ENCODE measurements at places on chromosomes 16 and 17.

DNA sequence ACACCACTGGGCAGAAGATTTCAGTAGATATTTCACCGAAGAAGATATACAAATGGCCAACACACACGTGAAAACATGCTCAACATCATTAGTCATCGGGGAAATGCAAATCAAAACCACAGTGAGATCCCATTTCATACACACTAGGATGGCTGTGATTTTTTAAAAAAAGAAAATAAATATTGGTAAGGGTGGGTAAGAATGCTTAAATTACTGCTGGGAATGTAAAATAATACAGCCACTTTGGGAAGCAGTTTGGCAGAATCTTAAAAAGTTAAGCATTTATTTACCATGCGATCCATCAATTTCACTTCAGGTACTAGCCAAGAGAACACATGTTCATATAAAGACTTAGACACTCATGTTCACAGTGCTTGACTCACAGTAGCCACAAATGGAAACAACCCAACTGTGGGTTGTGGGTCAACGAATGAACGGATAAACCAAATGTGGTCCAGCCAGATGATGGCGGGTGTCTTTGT is 6.5 kb upstream of the C16orf74 start:
- DNase-seq = no peak

- no peak for DNase-seq
These were observed 5.4 kb downstream of the HEATR3 start for GRCh38 chr16:50071075-50071671.

- no peak for DNase-seq
These were observed 953.9 kb upstream of the GOT2 start for GRCh38 chr16:59688006-59688405.

DNA sequence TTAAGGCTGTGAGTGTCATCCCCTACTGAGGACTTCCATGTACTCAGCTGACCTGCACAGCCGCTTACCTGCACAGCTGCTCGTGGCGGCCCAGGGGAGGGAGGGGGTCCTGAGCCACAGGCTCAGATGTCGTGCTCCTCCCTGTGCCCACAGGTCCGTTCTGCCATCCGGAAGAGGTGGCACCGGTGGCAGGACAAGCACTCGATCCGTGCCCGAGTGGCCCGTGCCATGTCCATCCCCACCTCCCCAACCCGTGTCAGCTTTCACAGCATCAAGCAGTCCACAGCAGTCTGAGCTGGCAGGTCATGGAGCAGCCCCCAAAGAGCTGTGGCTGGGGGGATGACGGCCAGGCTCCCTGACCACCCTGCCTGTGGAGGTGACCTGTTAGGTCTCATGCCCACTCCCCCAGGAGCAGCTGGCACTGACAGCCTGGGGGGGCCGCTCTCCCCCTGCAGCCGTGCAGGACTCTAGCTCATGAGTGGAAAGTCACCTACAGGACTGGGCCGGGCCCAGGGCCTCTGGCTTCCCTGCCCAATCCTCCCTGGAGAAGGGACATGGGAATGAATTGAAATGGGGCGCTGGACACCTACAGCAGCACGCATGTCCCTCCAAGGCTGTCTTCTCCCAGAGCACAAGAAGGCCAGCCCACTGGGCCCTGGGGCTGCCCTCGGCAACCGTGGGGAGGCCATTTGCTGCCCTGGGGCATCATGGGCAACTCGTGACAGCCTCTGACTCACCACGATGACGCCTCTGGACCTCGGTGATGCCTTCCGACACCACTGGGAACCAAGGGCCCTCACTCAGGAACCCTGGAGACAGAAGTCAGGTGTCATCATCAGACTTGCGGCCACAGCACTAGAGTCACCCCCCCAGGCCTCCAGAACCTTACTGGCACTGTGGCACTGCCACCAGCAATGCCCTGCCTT is 9.9 kb upstream of the SPPL2C start:
- DNase-seq = no peak

GRCh38 chr16:79011282-79011681 is 589.3 kb downstream of the MAF start:
- DNase-seq = no peak

DNA sequence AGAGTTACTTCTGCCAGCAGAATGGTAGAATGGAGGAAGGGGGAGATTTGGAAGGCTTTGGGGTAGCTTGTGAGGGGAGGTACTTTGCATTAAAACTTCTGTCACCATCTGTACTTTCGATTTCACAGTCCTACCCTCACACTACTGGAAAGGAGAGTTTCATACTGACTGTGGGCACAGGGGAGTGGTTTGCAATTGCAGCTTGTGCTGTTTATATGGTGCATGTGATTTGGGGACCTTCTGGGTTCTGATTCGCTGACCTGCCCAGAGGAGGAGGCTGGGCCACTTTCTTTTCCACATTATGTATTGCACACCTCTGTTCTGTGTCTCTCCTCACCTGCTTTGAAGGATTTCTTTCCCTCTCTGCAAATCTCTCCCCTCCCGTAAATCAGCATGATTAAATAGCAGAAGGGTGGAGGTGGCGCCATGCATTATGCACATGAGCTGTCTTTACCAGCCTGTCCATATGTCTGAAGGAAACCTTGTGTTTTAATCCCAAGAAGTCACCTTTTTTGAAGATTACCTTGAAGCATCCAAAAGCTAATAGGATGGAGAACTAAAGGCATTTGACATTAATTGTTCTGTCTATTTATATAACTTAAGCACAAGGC is 90.9 kb downstream of the RBFOX1 start:
- no peak for DNase-seq

GRCh38 chr17:66549311-66549704 is 246.9 kb downstream of the PRKCA start:
- no peak for DNase-seq

GRCh38 chr16:72884037-72884436 is 163.9 kb downstream of the ZFHX3 start:
- no peak for DNase-seq

DNA sequence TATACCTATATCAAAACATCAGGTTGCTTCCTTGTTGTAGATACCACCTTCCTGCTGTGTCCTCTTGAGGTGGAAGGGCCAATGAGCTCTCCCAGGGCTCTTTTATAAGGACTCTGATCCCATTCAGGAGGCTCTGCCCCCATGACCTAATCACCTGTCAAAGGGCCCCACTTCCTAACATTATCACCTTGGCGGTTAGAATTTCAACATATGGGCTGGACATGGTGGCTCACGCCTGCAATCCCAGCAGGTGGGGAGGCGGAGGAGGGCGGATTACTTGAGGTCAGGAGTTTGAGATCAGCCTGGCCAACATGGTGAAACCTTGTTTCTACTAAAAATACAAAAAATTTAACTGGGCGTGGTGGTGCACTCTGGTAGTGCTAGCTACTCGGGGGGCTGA is 86.4 kb downstream of the HAPSTR1 start:
- DNase-seq = no peak

DNA sequence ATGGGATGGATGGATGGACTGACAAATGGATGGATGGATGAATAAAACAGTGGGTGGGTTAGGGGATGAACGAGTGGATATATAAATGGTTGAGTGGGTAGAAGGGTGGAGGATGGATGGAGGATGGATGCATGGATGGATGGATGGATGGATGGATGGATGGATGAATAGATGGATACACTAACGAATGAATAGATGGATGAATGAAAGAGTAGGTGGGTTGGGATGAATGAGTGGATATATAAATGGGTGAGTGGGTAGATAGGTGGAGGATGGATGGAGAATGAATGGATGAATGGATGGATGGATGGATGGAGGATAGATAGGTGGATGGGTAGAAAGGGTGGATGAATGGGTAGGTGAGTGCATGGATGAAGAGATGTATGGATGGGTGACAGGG is 62.1 kb downstream of the CDYL2 start:
- no peak for DNase-seq

- no peak for DNase-seq
These were observed 101.9 kb downstream of the KCNJ2 start for GRCh38 chr17:70271200-70271599.
